ENCODE measurements at places on chromosomes 2 and 18. TPM values are rescaled to one million over a fixed set of nuclear protein-coding genes. Genes with fewer than 3 reads are reported as not detected.
A peak's percentile ranks its signal among the peaks of the same experiment; 100 is the strongest.

The IFIH1 gene
- 2.8 TPM for polyA plus RNA-seq

DNA sequence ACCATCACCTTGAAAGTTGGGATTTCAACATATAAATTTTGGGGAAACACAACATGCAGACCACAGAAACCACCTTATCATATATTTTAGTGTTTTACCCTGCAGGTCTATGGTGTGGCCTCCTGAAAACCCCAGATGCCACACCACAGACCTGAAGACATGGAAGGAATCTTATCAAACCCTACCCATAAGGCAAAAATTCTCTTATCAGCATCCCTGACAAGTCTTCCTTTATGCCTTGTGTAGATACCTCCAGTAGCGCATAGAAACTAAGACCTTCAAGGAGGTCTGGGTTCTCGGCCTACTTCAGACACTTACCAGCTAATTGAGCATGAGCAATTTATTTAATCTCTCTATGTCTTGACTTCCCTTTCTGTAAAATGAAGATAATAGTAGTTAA lies 59.1 kb upstream of the SLC14A2 start:
- no peak overlapping the region for H3K27ac ChIP-seq
- H3K27me3 ChIP-seq = no peaks in the 10 kb centered on the region
- peaks cover 18% of the 10 kb centered on the region for H3K4me1 ChIP-seq
- H3K36me3 ChIP-seq = no peaks in the 10 kb centered on the region

The SOCS6 gene
- polyA plus RNA-seq = 15.0 TPM

The KYNU gene
- polyA plus RNA-seq = 0.75 TPM

DNA sequence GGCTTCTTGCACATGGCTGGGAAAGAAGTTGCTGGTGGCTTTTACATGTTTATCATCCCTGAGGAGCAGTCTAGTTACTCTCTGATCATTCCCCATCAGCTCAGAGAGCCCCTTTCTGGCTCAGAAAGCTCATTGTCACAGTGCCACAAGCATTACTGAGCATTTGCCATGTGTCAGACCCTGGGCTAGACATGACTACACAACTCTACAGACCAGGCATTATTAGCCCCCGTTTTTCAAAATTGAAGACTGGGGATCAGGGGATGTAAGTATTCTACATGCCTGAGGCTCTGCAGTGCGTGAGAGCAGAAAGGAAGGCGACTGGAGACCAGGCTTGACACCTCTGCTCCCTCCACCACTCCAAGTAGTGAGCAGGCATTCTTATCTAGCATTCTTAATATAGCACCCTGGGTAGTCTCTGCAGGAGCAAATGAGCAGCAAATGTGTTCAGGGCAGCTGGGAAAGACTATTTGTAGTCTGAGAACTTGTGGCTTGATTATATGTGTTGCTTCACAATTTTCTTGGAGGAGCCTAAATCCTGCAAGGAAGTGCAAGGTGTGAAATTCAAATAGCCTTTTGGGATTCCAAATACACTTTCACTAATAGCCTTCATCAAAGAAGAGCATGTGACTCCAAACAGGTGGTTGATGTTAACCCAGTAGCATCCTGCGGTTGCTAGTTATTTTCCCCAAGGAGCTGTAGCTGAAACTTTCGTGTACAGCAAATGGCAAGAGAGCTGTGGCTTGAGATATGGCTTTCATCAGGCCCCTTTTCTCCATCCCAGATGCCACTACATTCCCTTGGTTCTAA lies 143.2 kb downstream of the DDX1 start:
- no peak overlapping the region for H3K27ac ChIP-seq
- peaks cover 47% of the 10 kb centered on the region for H3K4me1 ChIP-seq
- H3K27me3 ChIP-seq = peaks cover 7% of the 10 kb centered on the region
- no peaks in the 10 kb centered on the region for H3K36me3 ChIP-seq
- DNase-seq = peak; percentile 25
- H3K4me3 ChIP-seq = no peak overlapping the region

DNA sequence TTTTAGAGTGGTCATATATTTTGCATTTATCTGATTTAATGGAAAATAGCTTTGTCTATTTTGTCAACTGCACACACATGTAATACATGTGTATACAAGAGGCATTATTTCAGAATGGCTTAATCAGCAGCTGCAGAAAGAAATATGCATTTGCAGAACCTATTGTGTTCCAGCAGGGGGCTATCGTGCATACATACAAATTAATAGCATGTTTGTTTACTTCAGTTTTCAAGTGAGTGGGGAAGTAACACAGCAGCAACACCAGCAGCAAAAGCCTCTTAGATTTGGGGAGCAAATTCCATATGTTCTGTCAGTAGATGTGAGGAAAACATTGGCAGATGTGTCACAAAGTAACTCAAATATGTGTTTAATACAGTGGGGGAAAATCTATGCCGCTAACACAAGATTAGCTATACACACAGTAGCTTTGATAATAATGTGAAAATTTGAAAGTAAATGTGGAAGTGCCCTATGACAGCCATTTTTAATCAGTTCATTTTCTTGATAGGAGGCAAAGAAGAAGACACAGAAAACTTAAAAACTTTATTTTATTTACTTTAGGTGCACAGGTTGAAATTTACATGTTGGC lies 218.1 kb downstream of the WDR7 start:
- no peaks in the 10 kb centered on the region for H3K4me1 ChIP-seq
- no peak overlapping the region for H3K27ac ChIP-seq
- H3K27me3 ChIP-seq = no peaks in the 10 kb centered on the region
- no peak overlapping the region for H3K4me3 ChIP-seq
- DNase-seq = peak; percentile 64

- H3K4me1 ChIP-seq = peaks cover 3% of the 10 kb centered on the region
- no peaks in the 10 kb centered on the region for H3K36me3 ChIP-seq
- H3K27ac ChIP-seq = peak overlapping the region; percentile 91
Measured at GRCh38 chr2:66432801-66433694, 1.9 kb upstream of the MEIS1 start.

Data from muscle of leg (tissue), 16 donors.